ENCODE measurements at places on chromosomes 11 and 22.

GRCh38 chr11:110830344-110830743, 118.1 kb upstream of the ARHGAP20 start:
- DNase-seq = no peak

GRCh38 chr11:57417056-57417455, 9.9 kb downstream of the SLC43A3 start:
- no peak for DNase-seq

GRCh38 chr11:44718612-44719390, 8.0 kb upstream of the TSPAN18 start:
- no peak for DNase-seq

DNA sequence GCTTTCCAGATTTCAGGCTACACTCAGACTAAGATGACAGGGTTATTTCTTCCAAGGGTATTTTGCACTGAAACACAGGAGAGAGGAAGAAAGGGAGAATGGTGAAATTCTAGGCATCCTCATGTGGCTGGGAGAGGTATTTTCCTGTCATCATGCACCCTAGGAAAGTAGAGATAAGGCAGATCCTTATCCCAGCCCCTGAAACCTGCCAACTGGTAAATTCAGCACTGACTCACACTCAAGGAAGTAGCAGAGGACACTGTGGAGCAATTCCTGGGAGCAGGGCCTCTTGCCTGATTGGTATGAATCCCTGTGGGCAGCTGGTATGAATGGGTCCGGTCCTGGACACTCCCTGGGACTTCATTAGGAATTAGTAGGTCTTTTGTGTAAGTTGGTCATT, 37.6 kb upstream of the SLC5A1 start:
- DNase-seq = no peak

All from stimulated activated CD4-positive, alpha-beta T cell treated with anti-CD3 and anti-CD28 coated beads, TNF-alpha, amount 100 ng/mL, for 1 hour (primary cell).